Activated T-helper 9 cell treated with anti-CD3 and anti-CD28 coated beads, Interleukin-2, amount 50 U/mL, for 16 hours (primary cell): ENCODE measurements at places on chromosomes 6 and 20.

GRCh38 chr6:20211941-20212391 lies 303 bp downstream of the MBOAT1 start:
- no peak for DNase-seq

- DNase-seq, result peak; percentile 41
Measured at GRCh38 chr20:63553933-63554290, at the start of gene FNDC11. FNDC11 (plus strand) TSS chr20:63554159; CDS start chr20:63555664, 1,505 bp downstream.

- no peak for DNase-seq
Measured at GRCh38 chr6:160273196-160273595, 14.6 kb upstream of the SLC22A2 start.

DNA sequence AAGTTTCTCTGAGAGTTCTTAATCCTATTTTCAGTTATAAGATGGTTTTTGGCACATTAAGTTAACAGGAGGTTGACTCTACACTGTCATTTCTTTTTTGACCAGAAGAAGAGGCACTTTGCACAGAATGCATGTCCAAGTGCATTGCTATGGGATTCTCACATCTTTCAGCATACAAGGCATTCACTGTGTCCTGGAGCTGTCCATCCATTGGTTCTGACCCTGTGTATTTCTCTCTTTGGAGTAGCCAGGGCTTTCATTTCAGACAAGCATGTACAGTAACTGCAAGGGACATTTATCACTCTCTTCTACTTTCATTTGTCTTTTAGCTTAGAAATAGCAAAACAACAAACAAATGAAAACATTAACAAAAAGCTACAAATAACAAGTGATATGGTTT lies 275.1 kb upstream of the IMPG1 start:
- DNase-seq, result no peak

DNA sequence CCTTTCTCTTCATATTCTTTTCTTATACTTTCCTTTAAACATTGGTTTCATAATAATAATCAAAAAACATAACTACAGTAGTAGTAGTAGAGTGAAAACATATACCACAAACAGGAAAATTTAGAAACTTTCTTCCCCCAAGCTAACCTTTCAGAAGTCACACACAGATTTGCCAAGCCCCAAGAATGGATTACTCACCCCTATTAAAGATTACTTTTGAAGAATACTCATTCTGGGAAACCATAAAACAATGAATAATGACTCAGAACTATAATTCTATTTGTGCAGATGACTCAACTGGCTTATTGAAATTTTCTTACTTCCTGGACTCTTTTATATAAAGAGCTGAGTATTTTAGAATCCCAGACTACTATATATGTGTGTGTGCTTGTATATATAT lies 119.4 kb upstream of the GJE1 start:
- no peak for DNase-seq

DNA sequence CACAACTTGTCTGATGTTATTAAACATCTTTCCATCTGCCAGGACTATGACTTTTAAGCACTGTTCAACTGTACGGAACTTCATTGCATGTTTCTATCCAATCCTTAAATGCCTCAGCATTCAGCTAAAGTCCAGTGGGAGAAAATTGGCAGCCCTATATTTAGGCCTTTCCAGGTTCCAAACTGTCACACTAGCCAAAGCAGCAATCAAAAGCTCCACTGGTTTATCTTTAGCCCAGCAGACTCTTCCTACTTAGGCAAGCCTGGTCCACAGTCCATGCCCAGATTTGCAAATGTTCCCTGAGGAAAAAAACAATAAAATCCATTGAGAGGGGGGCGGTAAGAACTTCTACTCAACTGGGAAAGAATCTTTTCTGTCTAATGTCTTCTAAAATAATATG lies 349.1 kb upstream of the GJE1 start:
- no peak for DNase-seq
